ENCODE measurements at places on chromosomes 12 and 14.

DNA sequence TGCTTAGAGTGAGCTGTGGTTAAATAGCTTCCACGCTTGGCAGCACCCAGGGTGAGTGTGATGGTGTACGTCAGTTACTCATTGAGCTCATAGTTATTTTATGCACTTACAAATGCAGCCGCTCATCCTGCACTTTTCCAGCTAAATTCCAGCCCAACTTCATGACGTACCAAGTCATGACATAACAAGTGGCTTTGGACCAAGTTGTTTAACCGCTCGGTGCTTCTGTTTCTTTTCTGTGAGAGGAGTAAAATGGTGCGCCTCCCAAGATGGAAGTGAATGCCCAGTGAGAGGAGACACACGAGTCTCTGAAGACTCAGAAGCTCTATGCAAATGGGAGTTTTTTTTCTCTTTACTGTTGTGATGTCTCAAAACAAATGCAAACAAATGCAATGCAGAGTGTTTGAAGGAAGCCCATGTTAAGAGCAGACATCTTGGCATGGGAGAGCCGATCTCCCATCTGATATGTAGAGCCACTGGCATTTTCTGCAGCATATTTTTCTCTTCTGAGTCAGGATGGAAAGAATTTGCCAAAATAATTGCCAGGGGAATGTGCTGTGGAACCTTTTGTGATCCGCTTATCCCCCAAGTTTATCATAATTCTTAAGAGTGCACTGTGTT is 72.2 kb downstream of the FBXW8 start:
- H3K27me3 ChIP-seq, result no peaks in the 10 kb centered on the region
- no peak for DNase-seq
- H3K4me3 ChIP-seq, result no peak overlapping the region
- H3K4me1 ChIP-seq, result peaks cover 13% of the 10 kb centered on the region
- H3K36me3 ChIP-seq, result no peaks in the 10 kb centered on the region

DNA sequence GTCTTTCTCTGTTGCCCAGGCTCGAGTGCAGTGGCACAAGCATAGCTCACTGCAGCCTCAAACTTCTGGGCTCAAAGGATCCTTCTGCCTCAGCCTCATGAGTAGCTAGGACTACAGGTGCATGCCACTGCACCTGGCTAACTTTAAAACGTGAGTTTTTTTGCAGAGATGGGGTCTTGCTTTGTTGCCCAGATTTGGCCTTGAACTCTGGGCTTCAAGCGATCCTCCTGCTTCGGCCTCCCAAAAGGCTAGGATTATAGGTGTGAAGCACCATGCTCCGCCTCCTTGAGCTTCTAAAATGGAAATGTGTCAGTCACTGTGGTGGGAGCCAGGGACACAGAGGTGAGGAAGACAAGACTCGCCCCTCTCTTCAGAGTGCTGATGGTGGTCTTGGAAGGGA is 45.6 kb downstream of the WSCD2 start:
- H3K36me3 ChIP-seq, result no peaks in the 10 kb centered on the region
- no peaks in the 10 kb centered on the region for H3K4me1 ChIP-seq
- no peak overlapping the region for H3K4me3 ChIP-seq
- no peak overlapping the region for H3K27ac ChIP-seq
- DNase-seq, result no peak
- H3K27me3 ChIP-seq, result peaks cover 10% of the 10 kb centered on the region

DNA sequence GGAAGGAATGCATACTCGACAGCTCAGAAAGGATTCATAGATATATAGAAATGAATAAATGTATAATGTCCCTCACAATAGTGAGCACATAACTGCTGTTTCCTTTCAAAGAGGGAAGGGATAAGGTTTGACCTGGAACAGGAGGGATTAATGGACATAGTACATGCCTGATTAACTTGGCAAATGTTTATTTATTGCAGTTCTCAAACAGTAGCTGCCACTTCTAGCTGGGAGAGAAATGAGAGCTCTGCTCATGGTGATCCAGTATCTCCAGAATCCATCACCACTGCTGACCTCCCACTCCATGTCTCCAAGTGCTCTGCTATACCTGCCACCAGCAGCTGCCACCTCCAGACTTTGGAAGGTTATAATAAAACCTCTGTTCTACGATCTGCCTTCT is 108.1 kb downstream of the LRIG3 start:
- no peak overlapping the region for H3K27ac ChIP-seq
- H3K27me3 ChIP-seq, result no peaks in the 10 kb centered on the region
- DNase-seq, result no peak
- H3K4me1 ChIP-seq, result no peaks in the 10 kb centered on the region

DNA sequence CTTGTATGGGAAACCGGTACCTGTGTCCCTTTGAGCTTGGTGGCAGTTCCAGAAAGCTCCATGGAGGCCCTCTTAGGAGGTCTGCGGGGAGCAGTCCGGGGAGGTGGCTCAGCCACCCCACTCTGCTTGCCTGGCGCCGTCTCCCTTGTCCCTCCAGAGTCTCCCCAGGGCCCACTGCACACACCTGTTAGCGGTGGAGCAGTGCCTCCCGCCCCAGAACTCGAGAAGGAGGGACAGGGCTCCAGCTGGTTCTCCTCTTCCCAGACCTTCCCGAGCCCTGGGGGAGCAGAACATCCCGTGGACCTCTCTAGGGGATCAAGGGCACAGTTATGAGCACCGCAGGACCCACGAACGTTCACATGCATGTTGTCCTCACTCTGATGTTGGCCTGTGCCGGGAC is 10.8 kb downstream of the ASPG start:
- H3K4me1 ChIP-seq, result no peaks in the 10 kb centered on the region
- no peak for DNase-seq
- H3K27ac ChIP-seq, result no peak overlapping the region
- H3K27me3 ChIP-seq, result no peaks in the 10 kb centered on the region
- no peak overlapping the region for H3K4me3 ChIP-seq

DNA sequence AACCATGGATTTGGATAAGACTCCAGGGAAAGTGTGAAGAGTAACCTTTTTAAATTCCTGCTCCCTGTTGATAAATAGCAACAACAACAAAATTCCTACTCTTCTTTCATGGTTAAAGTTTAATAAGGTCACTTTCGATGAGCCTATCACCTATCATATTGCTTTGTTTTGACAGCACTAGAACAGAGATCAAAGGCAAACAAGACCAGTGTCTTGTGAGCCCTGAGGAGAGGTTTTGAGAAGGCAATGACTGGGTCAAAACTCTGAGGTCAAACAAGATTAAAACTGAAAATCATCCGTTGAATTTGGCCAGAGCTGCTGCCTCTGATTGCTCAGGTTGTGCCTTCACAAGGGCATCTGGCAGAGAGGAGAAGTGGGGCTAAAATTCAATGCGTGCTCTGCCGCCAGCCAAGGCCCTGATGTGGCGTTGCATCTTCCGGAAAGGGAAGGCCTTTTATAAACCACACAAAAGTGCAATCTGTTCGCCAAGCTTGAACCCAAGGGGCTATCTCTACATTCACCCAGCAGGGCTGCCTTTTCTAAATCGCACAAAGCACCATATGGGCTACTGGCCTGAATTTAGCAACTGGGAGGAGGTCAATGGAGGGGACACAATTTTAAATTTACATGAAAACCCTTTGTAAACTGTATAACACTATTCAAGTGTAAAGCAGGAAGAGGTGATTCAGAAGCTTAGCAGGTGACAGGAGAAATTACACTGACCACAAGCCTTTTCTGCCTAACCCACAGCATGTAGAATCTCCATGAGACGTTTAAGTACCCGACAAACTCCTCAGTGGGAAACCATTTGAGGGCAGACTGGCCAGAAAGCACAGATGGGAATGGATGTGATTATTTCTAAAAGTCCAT is 140.8 kb downstream of the DAD1 start:
- no peaks in the 10 kb centered on the region for H3K27me3 ChIP-seq
- DNase-seq, result no peak
- H3K27ac ChIP-seq, result no peak overlapping the region
- no peak overlapping the region for H3K4me3 ChIP-seq

GRCh38 chr12:28051516-28052354 is 79.2 kb upstream of the PTHLH start:
- H3K4me1 ChIP-seq, result no peaks in the 10 kb centered on the region
- H3K27ac ChIP-seq, result no peak overlapping the region
- no peaks in the 10 kb centered on the region for H3K36me3 ChIP-seq
- no peak for DNase-seq

DNA sequence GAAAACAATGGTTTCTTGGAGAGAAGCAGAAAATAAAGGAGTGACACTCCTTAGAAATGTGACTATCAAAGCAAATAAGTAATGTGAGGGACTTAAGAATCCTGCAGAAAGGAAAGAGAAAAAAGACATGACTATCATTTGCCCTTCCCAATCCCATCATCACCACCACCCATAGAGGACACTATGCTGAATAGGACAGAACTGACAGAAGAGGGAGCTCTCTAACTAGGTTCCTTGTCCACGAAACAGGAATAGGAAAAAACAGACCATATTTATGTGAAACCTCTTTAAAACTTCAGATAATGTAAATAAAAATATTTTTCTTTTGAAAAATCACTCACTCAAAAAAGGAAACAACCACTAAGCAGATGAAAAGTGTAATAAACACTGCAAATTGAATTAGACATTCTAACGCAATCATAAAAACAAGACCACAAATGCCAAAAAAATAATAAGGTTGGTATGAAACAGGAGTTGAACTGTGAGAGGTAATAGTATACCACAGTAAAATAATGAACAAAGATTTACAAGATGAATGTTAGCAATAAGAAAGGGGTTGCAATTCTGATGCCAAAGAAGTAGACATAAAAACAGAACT is 24.1 kb downstream of the KLRD1 start:
- peaks cover 16% of the 10 kb centered on the region for H3K4me1 ChIP-seq
- peaks cover 29% of the 10 kb centered on the region for H3K36me3 ChIP-seq
- H3K27ac ChIP-seq, result no peak overlapping the region
- H3K27me3 ChIP-seq, result no peaks in the 10 kb centered on the region
- no peak for DNase-seq

- DNase-seq, result no peak
- no peak overlapping the region for H3K4me3 ChIP-seq
- H3K27me3 ChIP-seq, result no peaks in the 10 kb centered on the region
- H3K36me3 ChIP-seq, result no peaks in the 10 kb centered on the region
Measured at GRCh38 chr14:101475456-101476257, 85.6 kb upstream of the DIO3 start.

DNA sequence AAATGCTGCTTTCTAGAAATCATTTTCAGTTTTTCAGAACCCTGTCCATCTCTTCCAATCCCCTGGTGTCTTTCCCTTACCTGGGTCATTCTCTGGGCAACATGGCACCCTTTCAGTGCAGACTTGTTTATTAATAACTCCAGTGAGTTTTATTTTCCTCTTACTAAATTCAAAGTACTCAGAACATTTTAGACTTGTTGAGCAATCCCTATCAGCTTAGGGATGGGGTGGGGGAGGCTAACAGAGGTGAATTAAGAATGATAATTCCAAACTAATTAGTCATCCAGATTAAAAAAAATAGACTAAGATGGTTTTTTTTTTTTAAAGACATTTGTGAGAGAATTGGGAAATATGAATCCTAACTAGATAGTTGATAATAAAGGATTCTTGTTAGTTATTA is 10.7 kb downstream of the GPRC5A start:
- H3K27me3 ChIP-seq, result peaks cover 35% of the 10 kb centered on the region
- no peak for DNase-seq
- no peak overlapping the region for H3K27ac ChIP-seq
- H3K4me1 ChIP-seq, result peaks cover 18% of the 10 kb centered on the region

DNA sequence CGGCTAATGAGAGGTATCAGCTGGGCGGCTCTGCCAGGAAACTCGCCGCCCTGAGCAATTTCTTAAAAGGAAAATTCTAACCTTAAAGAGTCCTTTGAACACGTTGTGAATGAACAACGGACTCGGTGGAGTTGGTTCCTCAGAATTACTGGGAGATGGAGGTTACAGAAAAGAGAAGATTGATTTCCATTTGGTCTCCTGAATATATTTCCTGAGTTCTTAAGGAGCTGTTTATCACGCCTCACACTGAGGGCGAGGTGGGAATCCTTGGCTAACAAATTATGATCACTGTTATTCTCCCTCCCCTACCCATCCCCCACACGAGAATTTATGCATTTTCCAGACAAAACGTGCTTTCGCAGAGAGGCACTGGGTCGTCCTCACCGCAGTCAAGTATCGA is 194.5 kb upstream of the C14orf180 start:
- no peak overlapping the region for H3K4me3 ChIP-seq
- no peak overlapping the region for H3K27ac ChIP-seq
- DNase-seq, result no peak
- peaks cover 5% of the 10 kb centered on the region for H3K4me1 ChIP-seq
- H3K27me3 ChIP-seq, result peaks cover 5% of the 10 kb centered on the region

DNA sequence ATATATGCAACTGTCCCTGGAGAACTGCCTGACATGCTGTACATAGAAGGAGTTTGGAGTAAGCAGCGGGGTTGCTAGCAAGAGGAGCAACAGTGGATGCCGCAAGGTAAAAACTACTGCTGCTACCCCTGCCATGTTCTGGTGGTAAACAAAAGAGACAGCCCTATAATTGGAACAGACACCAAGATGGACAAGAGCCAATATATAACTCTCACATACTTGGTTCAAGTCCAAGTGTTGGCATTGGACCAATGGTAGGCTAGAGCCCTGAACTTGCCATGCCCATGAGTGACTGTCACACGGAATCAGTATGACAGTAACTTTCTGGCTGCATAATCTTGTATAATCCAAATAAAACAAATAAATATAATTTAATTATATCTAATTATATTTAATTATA is 13.7 kb downstream of the ATXN7L3B start:
- no peak overlapping the region for H3K4me3 ChIP-seq
- no peak for DNase-seq
- peaks cover 2% of the 10 kb centered on the region for H3K27me3 ChIP-seq

DNA sequence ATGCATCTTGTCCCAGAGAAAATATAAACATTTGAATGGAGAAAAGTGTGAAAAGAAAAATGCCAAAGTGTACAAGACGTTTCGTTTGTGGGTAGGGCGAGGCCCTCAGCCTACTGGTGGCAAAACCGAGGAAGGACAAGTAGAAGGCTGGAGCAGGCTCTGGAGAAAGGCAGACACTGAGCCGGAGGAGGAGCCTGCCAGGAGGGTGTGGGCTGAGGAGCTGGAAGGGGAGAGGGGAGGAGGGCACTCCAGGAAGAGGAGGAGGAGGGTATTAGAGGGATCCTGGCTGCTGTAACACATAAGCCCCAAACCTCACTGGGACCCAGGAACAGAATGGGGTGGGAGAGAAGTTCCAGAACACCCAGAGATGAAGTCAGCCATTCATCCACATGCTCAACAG is 47.7 kb downstream of the CLMN start:
- H3K36me3 ChIP-seq, result peaks cover 2% of the 10 kb centered on the region
- peaks cover 22% of the 10 kb centered on the region for H3K27me3 ChIP-seq
- no peak for DNase-seq
- no peak overlapping the region for H3K4me3 ChIP-seq

DNA sequence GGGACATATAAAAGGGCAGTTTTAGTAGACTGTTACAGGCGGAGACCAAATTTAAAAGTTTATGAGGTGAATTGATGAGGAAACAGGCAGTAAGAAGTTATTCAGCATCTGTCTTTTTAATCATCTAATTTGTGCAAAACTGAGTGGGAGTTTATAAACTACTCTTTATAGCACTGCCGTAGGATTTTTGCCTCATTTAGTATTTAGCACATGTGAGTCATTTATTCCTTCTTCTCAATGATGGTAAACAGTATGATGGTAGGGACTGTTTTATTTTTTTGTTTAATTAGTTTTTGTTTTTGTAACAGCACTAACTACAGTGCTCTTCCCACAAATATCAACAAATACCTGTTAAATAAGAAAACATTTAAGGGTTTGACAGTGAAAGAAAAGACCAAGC is 20.6 kb downstream of the TOGARAM1 start:
- H3K27me3 ChIP-seq, result no peaks in the 10 kb centered on the region
- H3K4me1 ChIP-seq, result peaks cover 7% of the 10 kb centered on the region
- no peak overlapping the region for H3K4me3 ChIP-seq
- no peak for DNase-seq
- peaks cover 8% of the 10 kb centered on the region for H3K36me3 ChIP-seq

GRCh38 chr12:66531766-66532165 is 147.1 kb downstream of the GRIP1 start:
- H3K4me1 ChIP-seq, result no peaks in the 10 kb centered on the region
- no peak for DNase-seq
- no peaks in the 10 kb centered on the region for H3K36me3 ChIP-seq
- H3K27me3 ChIP-seq, result no peaks in the 10 kb centered on the region
- H3K4me3 ChIP-seq, result no peak overlapping the region
- H3K27ac ChIP-seq, result no peak overlapping the region
